Heart left ventricle (tissue), 16 donors: ENCODE measurements at places on chromosomes 6 and 20. TPM values are rescaled to one million over a fixed set of nuclear protein-coding genes. Genes with fewer than 3 reads are reported as not detected.

TSBP1 gene
- total RNA-seq: not detected

DNA sequence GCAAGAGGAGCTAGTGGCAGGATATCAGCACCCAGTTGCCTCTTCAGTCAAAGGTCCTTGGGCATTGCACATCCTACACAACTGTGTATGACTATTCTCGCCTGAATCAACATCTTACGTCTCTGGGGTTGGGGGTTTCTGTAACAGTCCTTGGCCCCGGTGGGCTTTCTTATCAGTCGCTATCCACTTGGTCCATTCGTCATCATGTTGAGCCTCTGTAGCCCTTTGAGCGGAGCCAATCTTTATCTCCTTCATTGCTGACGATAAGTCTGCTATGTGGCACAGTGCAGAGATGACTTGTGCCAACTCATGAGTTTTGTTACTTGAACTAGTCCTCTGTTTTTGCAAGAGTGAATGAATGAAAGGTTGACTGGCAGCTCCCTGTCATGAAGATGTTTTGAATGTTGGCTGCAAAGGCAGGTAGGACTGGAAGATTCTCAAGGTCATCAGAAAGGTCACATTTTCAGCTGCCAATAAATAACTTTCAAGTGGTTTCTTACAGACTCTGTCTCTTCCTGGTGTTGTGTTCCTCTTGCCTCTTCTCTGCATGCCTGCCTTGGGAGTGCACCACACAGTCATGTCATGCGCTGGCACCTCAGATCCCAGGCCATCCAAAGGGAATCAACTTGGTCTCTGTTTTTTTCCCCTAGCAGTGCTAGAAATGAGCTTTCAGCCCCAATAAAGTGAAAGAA, 238.9 kb downstream of the SLC24A3 start:
- no peaks in the 10 kb centered on the region for H3K27me3 ChIP-seq
- no peak overlapping the region for H3K27ac ChIP-seq
- DNase-seq: no peak
- H3K4me1 ChIP-seq: peaks cover 6% of the 10 kb centered on the region

DNA sequence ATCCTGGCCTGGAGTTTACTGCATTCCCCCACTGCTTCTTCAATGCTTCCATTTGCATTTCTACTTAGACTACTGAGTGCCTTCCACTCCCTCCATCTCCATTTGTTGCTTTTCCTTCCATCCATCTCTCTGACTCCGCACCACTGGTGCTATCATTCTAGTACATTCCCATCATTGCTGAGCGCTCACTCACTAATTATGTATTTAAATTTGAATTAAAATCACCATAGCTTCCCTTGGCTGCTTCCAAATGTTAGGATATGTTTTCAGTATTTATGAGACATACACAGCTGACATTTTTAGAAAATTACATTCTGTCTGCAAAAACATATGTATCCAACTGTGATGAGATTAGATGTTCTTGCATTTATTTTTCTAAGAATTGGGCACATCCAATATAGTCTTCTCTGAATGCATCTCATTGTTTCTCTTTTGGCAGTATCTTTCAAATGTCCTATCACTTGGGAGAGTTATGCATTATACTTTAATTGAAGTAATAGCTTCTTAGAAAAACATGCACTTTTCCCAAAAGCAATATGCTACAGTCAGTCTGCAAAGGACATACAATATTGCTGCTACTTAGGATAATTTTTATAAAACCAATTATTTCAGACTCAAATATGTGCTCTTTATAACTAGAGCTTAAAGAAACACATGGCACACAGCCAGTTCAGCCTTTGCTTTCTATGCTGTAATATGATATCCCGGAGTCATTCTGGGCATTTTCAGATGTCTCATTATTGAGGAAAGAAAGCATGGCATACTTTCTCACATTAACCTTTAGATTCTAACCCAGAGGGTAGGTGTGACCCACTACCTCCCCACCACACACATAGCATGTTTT, 12.1 kb upstream of the COL21A1 start:
- no peak for DNase-seq
- no peak overlapping the region for H3K27ac ChIP-seq
- no peak overlapping the region for H3K4me3 ChIP-seq
- H3K27me3 ChIP-seq: no peaks in the 10 kb centered on the region
- H3K4me1 ChIP-seq: no peaks in the 10 kb centered on the region

- no peaks in the 10 kb centered on the region for H3K36me3 ChIP-seq
- no peak overlapping the region for H3K27ac ChIP-seq
- peak overlapping the region; percentile 52 for H3K4me3 ChIP-seq
- no peaks in the 10 kb centered on the region for H3K27me3 ChIP-seq
- peaks cover 4% of the 10 kb centered on the region for H3K4me1 ChIP-seq
- DNase-seq: peak; percentile 76
Observed at GRCh38 chr6:125099211-125100073, 54.1 kb upstream of the TPD52L1 start.

FBXO5 gene
- 2.1 TPM for total RNA-seq

- H3K27ac ChIP-seq: no peak overlapping the region
- peaks cover 16% of the 10 kb centered on the region for H3K4me1 ChIP-seq
- DNase-seq: peak; percentile 85
Observed at GRCh38 chr20:38730989-38731737, 6.9 kb downstream of the SLC32A1 start.

DNA sequence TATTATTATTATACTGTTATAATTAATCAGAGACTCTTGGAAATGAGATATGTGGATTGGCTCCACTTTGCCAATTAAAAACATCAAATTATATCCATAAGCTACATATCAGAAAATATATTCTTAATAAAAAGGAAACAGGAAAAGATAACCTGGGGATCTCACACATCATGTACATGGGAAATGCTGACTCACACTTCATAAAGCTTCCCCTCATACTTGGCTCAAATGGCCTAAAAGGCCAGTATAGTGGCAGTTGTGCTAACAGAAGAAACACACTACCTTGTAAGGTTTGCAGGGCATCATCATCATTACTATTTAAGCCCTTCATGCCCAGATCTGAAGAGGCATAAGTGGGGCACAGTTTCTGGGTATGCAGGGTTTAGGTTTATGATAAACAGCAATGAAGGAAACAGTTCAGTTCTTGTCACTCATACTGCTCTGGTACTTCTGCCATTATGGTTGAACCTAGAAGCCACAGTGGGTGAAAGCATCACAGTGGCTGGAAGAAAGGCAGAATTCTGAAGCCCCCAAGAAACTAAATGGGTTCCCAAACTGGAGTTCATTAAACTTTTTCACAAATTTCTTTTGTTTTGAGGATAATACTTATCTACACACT, 60.6 kb downstream of the BTBD9 start:
- no peak overlapping the region for H3K27ac ChIP-seq
- peaks cover 48% of the 10 kb centered on the region for H3K36me3 ChIP-seq
- no peaks in the 10 kb centered on the region for H3K4me1 ChIP-seq
- no peaks in the 10 kb centered on the region for H3K27me3 ChIP-seq
- no peak overlapping the region for H3K4me3 ChIP-seq

TSPO2 gene
- not detected for total RNA-seq

DNA sequence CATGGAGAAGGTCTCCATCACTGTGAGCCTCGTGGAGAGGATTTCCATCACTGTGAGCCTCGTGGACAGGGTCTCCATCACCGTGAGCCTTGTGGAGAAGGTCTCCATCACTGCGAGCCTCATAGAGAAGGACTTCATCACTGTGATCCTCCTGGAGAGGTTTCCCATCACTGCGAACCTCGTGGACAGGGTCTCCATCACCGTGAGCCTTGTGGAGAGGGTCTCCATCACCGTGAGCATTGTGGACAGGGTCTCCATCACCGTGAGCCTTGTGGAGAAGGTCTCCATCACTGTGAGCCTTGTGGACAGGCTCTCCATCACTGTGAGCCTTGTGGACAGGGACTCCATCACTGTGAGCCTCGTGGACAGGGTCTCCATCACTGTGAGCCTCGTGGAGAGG, 140.4 kb downstream of the ERMARD start:
- H3K4me3 ChIP-seq: no peak overlapping the region
- no peaks in the 10 kb centered on the region for H3K4me1 ChIP-seq
- DNase-seq: no peak
- no peaks in the 10 kb centered on the region for H3K27me3 ChIP-seq

GRCh38 chr6:129667621-129668020, 42.4 kb downstream of the ARHGAP18 start:
- no peak overlapping the region for H3K4me3 ChIP-seq
- DNase-seq: no peak
- no peaks in the 10 kb centered on the region for H3K4me1 ChIP-seq
- no peak overlapping the region for H3K27ac ChIP-seq

- no peak overlapping the region for H3K4me3 ChIP-seq
- H3K4me1 ChIP-seq: peaks cover 10% of the 10 kb centered on the region
- H3K27ac ChIP-seq: peak overlapping the region; percentile 12
- H3K27me3 ChIP-seq: no peaks in the 10 kb centered on the region
Observed at GRCh38 chr6:38262026-38262425, 377.7 kb downstream of the BTBD9 start.

GRCh38 chr20:23397961-23398360, 23.3 kb downstream of the NAPB start:
- H3K27me3 ChIP-seq: no peaks in the 10 kb centered on the region
- DNase-seq: no peak
- H3K4me3 ChIP-seq: no peak overlapping the region
- peaks cover 40% of the 10 kb centered on the region for H3K36me3 ChIP-seq

SRMS gene
- not detected for total RNA-seq

BPI gene
- total RNA-seq: 0.25 TPM

DNA sequence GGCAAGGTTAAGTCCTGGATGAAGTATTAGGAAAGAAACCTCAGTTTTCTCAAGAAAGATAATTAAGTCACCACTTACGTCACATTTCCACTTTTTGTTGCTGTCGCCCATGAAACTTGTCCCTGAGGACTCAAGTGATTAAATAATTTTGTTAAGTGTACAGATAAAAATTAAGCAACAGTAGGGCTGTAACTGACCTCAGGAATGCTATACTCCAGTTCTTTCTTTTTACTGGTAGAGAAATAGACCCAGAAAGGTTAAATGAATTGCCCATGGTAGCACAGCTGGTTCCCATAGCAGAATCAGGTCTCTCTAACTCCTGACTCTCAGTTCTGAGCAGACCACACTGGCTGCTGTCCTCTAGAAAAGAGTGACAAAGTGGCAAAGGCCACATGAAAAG, 54.5 kb downstream of the CLIC5 start:
- DNase-seq: no peak
- H3K27ac ChIP-seq: peak overlapping the region; percentile 57
- H3K4me3 ChIP-seq: no peak overlapping the region
- peaks cover 20% of the 10 kb centered on the region for H3K4me1 ChIP-seq
- H3K27me3 ChIP-seq: no peaks in the 10 kb centered on the region

DNA sequence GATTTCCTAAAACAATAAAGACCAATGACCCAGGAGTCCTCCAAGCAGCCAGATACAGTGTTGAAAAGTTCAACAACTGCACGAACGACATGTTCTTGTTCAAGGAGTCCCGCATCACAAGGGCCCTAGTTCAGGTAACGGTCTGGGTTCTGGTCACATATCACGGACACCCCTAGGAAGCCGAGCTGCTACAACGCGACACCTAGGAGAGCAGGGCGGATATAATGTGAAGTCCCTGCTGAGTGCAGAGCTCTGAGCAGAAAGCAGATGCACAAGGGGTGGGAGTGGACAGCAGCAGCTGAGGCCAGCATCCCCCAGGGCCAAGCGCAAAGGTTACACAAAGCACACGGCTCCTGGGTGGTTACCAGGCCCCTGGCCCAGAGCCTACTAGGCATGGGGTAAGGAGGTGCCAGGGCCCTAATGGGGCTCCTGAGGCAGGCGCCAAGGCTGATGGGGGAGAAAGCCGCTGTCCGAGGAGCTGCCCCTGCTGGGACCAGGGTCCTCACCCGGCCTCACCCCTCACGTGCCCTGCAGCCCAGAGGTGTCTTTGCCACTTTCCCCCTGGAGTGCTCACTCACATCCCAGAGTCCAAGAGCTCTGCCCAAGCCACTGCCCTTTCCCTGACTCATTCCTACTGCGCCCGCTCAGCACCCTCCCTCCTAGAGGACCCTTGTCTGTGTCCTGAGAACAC, 8.4 kb downstream of the CST7 start:
- no peaks in the 10 kb centered on the region for H3K27me3 ChIP-seq
- no peaks in the 10 kb centered on the region for H3K4me1 ChIP-seq
- no peak for DNase-seq

DNA sequence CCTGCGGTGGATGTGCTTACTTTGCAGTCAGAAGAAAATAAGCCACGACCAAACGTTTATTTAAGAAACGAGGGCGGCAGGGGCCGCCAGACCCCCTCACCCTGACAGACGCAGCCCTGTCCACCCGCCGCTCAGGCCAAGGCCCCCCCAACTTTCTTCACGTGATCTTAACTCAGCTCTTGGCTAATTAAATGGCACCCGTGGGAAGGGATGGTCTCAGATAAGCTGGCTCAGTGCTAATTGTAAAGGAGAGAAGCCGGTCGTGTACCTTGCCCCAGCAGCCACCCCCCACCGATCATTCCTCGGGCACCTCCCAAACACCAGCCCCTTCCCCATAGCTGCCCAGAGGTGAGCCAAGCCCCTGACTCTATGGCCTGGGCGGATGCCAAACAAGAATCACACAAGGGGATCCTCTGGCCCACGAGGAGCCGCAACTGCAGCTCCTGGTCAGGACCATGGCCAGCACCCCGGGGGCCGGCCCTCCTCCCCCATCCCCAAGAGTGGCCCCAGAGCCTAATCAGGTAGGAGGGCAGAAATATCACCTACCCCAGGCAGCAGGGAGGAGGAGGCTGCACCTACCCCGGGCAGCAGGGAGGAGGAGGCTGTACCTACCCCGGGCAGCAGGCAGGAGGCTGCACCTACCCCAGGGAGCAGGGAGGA, 11.2 kb downstream of the KCNQ2 start:
- H3K4me1 ChIP-seq: no peaks in the 10 kb centered on the region
- no peak for DNase-seq
- H3K27ac ChIP-seq: no peak overlapping the region
- H3K36me3 ChIP-seq: no peaks in the 10 kb centered on the region

GRCh38 chr6:35044145-35044745, 96.9 kb downstream of the TCP11 start:
- H3K27me3 ChIP-seq: no peaks in the 10 kb centered on the region
- H3K4me1 ChIP-seq: peaks cover 92% of the 10 kb centered on the region
- H3K27ac ChIP-seq: peak overlapping the region; percentile 89
- DNase-seq: no peak

- no peaks in the 10 kb centered on the region for H3K4me1 ChIP-seq
- no peak overlapping the region for H3K4me3 ChIP-seq
- H3K27me3 ChIP-seq: peaks cover 2% of the 10 kb centered on the region
- H3K27ac ChIP-seq: no peak overlapping the region
- no peaks in the 10 kb centered on the region for H3K36me3 ChIP-seq
- DNase-seq: no peak
Observed at GRCh38 chr20:21450572-21450971, 53.2 kb upstream of the NKX2-4 start.

DNA sequence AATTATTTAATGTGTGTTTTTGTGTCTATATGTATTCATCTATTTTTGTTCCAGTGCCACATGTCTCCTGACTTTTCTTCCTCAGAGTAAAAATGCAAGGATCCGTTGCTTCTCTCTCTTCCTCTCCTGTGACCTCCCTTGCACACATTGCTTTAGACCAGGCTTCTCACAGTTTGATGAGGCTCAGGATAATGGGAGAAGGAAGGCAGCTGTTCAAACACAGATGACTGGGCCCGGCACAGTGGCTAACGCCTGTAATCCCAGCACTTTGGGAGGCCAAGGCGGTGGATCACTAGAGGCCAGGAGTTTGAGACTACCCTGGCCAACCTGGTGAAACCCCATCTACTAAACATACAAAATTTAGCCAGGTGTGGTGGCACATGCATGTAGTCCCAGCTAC, 241.9 kb downstream of the SAMD5 start:
- DNase-seq: no peak
- H3K36me3 ChIP-seq: no peaks in the 10 kb centered on the region
- no peak overlapping the region for H3K27ac ChIP-seq
- H3K27me3 ChIP-seq: no peaks in the 10 kb centered on the region

MYLIP gene
- 11.1 TPM for total RNA-seq
